ENCODE measurements at places on chromosomes 5 and 9.

GRCh38 chr9:121756474-121757280, 105.2 kb downstream of the DAB2IP start:
- no peak for DNase-seq

GRCh38 chr5:61228691-61229280, 66.5 kb upstream of the SMIM15 start:
- DNase-seq = no peak

DNA sequence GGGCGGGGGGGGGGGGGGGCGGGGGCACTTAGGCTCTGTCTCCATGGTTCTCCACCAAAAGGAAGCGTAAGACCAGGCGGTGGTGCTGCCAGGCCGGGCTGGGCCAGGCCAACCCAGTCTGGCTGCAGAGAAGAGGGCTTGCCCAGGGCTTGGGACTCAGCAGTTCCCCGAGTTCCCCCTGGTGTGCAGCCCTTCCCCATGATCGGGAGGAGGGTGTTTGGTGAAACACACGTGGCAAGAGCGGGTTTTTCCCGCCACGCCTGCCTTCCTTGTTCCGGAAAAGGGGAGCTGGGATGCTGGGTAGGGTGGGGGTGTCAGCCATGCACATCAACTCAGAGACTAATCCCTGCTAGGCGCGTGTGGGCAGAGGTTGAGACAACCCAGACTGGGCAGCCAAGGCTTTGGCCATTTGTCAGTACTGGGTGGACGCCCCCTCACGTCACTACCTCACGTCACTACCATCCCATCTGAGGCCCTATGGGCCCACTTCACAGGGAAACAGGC, 32.9 kb downstream of the PRRX2 start:
- no peak for DNase-seq

DNA sequence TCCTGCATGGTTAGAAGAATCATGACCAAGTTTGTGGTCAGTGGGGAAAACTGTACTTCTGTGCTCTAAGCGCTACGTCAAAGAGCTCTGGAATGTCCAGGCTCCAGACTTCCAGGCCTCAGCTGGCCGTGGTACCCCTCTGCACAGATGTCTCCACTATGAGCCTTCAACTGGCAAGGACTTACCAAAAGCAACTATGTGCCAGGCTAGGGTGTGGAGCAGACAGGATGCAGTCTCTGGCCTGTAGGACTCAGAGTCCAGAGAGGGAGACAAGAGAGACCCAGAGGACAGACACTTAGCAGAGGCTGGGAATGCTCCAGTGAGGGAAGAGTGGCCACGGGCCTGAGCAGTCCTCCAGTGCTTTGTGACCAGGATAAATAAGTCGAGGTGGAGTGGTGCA, 31.0 kb upstream of the TCF7 start:
- DNase-seq = no peak

DNA sequence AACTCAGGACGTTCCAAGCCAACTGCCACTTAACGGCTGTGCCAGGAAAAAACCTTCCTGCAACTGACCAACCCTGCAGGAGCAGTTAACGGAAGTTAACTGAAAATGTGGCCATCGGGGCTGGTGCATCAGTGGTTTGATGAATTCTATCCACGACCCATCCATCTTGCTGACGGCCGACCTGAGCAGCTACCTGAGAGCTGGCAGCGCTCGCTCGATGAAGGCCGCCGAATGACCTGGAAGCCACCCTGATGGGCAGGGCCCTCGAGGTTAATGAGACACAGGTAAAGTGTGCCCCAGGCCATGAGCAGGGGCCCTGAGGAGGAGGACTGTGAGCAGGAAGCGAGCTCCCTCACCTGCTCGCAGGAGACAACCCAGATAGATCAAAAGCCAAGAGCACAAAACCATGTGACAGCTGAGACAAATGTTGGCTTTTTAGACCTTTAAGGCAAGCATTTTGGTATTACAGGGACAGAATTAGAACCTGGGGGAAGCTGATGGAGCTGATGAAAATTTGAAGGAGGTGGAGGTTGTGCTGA, 35.3 kb upstream of the FLT4 start:
- DNase-seq = no peak

- DNase-seq = no peak
These were observed 77.2 kb upstream of the NEK6 start for GRCh38 chr9:124180557-124180956.

DNA sequence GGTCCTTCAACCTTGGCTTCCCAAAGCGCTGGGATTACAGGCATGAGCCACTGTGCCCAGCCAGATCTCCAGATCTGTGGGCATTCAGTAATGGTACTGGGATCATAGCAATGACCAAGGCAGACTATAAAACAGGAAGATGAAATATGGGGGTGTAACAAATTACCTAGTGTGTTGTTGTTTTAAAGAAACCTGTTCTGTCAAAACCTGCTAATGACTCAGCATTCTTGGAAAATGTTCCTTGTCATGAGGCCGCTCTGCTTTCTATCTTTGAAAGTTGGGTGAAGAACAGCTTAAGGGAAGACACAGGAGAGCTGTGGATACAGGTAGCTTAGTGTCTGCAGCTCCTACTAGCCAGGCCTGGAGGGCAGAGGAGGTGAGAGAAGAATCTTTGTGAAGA, 19.4 kb downstream of the TARS1 start:
- DNase-seq = no peak

- no peak for DNase-seq
These were observed 200.6 kb upstream of the ITGA1 start for GRCh38 chr5:52587131-52587530.

GRCh38 chr5:32331935-32332274, 19.2 kb upstream of the MTMR12 start:
- no peak for DNase-seq

DNA sequence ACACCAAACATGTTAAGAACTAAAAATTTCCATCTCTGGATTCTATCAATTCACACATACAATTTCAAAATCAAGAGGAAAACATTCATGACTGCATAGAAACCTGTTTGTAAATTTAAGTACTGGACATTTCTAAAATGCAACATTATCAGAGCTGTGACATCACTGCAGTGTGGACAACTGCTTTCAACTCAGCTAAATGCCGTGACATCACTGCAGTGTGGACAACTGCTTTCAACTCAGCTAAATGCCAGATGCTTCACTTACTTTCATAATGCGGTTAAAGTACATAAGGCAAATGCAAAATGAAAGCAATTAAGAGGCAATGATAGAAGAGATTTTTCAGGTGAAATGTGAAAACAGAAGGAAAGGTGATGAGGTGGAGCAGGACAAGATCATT, 161.5 kb downstream of the ARL15 start:
- DNase-seq = no peak

DNA sequence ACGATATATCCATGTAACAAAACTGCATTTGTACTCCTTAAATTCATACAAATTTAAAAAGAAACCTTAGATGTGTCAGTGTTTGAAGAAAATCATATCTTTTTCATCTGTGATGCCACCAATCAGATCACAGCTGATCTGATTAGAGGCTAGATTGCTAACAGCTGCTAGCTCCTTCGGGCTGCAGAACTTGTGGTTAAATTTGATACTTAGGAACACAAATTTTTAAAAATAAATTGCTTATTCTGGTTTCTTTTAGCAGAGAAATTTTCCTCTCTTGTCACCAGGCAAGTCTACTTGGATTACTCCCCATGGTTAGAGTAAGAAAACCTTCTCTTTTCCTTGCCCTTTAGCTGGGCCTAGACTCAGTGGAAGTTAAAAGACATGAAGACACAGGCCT, 94.6 kb upstream of the RANBP6 start:
- no peak for DNase-seq

DNA sequence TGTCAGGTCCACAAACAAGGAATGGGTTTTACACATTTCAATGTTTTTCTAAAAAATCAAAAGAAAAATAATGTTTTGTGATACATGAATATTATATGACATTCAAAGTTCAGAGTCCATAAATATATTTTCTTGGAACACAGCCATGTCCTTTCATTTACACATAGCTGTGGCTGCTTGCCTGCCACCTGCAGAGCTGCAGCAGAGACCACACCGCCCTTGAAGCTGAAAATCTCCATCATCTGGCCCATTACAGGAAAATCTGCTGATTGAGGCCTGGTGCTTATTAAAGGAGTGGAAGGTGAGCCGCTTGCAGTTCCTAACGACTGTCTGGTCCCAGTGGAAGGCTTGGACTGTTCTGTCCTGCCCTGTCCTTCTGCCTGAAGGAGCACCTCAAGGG, 232.6 kb upstream of the ADAMTS16 start:
- DNase-seq = no peak

GRCh38 chr5:107431998-107432397, 238.7 kb downstream of the EFNA5 start:
- DNase-seq = no peak

GRCh38 chr5:78113689-78114264, 180.7 kb downstream of the AP3B1 start:
- no peak for DNase-seq

DNA sequence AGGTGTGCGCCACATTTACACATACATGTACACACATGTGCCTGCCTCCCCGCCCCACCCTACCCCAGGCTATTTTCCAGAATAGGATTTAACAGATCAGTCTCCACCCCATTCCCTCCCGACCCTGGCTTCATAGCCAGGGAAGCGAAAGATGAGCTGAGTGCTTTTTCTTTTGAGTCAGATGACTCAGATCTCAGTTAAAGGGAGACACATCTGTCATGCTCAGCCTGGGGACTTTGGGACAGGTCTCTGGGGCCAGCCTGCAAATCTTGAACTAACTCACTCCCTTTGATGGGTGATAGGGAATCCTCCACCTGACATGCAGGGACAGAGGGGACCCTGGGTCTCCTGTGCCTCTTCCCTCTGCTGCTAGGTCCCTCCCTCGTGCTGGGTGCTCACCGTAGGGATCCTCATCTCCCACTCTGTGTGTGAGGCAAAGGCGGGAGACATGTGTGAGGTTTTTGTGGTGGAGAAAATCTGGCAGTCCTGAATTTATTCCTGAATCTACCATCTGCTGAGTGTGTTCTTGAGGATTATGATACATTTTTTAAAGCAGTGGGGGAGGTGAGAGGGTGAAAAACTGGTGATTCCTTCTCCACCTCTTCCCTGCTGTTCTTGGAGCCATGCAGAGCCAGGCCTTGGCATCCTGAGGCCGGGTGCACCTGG, 37.7 kb downstream of the NEUROG1 start:
- no peak for DNase-seq
